Central memory CD8-positive, alpha-beta T cell (primary cell): ENCODE measurements at places on chromosomes 5 and 9.

DNA sequence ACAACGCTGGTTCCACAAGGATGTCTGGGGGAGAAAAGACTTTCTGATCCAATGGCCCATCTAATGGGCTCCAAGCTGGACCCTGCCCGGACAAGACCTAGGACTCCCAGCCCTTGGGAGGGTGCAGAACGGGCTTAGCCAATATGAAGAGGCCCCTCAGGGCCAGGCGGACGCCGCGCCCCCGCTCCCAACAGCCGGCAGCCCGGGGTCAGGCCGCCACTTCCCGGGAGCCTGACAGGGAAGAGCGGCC lies 493 bp downstream of the P4HA2 start:
- no peak for DNase-seq

GRCh38 chr5:3365501-3366215 lies 230.0 kb upstream of the IRX1 start:
- no peak for DNase-seq

DNA sequence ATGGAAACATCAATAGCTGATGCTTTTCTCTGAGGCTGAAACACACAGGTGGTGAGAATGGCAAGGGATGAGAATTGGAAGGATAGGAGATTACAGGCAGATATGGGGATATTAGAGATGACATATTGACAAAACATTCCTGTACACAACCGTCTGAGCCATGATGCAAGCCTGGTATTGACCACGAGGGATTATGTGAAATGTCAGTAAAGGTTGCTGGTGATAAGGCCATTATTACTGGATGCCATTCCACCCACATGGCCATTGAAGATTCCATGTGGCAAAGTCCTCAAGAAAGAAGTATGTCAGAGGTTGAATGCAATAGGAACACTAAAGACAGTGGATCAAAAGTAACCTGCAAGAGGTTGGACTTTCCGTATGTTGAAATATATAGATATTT lies 15.7 kb downstream of the GRAMD2B start:
- no peak for DNase-seq

DNA sequence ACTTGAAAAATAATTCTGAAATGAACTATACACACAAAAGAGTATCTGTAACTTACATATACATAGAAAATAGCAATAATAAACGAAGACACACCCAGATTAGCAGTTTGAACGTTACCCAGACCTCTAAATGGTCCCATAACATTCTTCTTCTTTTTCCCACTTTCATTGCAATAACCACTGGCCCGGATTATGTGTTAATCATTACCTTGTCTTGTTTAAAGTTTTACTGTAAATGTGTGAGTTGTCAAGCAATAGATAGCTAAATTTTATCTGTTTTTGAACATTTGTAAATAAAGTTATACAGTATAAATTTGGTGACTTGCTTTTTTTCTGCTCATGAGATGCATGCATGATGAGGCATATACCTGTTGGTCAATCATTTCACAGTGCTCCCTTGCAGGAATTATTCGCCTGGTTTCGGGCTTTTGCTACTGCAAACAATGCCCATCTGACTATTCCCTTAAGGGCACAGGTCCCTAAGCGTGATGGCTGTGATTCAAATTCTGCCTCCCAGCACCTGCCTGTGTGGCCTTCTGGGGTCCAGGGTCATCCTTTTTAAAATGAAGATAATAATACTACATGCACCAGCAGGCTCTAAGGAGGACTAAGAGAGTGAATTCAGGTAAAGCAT lies 66.1 kb downstream of the GADD45G start:
- no peak for DNase-seq

- DNase-seq: no peak
Observed at GRCh38 chr5:86623785-86624483, 6.2 kb downstream of the COX7C start.

DNA sequence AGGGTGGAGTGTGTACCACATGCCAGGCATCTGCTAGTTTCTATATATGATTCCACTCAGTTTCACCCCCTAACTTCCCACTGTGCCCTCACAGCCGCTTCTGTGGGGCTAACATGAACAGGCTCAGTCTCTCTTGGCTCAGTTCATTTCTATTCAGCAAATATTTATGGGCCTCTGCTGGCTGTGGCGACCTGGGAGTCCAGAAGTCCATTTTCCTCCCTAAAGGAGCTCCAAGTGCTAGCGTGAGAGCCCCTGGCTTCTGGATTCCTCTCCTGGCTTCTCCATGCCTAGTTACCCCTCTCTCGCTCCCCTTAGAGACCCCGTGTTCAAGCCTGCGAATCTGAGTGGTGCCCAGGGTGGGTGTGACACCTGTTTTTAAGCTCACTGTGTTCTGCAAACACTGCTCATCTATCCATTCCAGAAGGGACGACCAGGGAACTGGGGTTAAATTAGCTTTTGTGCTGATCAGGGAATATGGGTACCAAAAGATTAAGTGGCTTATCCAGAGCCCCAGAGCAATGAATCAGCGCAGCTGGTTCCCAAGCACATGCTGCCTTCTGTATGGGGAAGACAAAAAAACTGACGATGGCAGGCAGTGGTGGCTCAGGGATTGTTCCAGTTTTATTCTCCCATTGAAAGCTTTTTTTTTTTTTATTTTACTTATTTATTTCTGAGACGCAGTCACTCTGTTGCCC lies 57.6 kb downstream of the HMCN2 start:
- DNase-seq: no peak

DNA sequence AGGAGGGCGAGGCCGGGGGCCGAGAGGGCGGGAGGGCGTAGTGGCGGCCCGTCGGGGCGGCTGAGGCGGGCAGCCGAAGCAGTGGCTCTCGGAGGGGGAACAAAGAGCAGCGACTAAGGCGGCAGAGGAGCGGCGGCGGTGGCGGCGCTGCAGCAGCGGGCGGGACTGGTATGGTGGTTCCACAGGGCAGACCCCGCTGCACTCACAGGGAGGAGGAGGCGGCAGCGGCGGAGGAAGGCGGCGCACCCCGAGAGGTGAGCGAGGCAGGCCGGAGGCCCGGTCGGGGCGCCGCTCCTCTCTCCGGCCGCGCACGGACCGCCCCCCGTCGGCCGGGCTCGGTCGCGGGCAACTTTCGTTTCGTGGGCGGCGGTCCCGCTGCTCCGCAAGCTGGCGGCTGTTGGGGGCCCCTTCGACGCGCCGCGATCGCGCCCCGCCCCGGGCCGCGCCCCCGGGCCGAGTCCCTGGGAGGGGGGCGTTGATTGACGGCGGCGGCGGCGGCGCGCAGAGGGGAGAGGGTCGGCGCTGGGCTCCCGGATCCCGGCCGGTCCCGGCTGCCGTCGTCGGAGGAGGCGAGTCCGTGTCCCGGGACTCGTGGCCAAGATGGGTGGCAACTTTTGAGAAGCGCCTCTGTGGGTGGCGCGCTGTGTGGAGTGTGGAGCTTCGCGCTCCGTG lies 467 bp downstream of the CNOT6 start:
- no peak for DNase-seq

DNA sequence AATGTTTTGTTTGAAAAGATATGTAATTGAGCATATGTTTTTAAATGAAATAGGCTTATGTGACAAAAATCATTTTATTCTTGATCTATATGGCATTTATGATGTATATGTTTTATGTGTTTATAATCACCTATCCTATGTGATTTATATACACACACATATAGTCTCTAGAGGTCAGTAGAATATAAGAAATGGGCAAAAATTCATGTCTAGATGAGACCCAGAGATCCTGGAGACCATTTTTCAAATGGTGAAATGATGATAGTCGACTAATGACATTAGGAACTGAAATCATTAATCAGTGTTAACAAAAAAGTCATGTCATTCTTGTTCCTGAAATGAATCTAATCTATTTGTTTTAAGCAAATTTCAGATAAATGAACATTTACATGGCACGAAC lies 709.2 kb upstream of the WWC1 start:
- no peak for DNase-seq

DNA sequence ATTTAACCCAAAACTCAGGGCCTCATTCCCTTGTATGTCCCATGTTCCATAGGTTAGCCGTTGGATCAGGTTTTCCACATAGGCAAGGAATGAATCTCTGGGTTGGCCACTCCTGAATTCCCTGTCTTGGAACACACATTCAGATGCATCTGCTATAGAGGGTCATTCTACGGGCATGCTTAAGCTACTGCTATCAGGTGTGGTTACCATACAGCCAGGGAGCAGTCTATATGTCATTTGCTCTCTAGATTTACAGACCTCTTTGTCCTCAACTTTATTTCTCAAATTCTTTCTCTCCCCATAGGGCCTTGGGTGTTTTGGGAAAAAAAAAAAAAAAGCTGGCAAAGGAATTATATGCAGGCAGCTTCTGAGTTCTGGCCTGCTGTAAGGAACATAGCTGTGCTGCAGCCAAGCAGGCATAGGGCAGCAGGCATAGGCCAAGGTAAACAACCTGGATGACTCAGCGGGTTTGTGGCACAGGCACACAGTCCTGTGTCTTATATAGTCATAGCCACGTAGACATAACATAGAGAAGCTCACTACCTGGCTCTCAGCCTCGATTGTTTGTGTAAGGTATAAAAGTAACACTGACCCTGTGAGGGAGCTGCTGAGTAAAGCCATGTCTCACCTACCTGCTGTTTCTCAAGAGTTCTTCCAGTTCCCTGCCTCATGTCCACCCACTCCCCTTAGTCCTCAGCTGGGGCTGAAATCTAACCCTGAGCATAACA lies 141.5 kb downstream of the OSTF1 start:
- no peak for DNase-seq

- DNase-seq: no peak
Observed at GRCh38 chr9:105289305-105289704, 44.9 kb downstream of the SLC44A1 start.

GRCh38 chr5:179164331-179165311 lies 104.4 kb downstream of the ZNF354C start:
- DNase-seq: no peak
